ENCODE measurements at places on chromosomes 5 and 9.
A peak's percentile ranks its signal among the peaks of the same experiment; 100 is the strongest.

DNA sequence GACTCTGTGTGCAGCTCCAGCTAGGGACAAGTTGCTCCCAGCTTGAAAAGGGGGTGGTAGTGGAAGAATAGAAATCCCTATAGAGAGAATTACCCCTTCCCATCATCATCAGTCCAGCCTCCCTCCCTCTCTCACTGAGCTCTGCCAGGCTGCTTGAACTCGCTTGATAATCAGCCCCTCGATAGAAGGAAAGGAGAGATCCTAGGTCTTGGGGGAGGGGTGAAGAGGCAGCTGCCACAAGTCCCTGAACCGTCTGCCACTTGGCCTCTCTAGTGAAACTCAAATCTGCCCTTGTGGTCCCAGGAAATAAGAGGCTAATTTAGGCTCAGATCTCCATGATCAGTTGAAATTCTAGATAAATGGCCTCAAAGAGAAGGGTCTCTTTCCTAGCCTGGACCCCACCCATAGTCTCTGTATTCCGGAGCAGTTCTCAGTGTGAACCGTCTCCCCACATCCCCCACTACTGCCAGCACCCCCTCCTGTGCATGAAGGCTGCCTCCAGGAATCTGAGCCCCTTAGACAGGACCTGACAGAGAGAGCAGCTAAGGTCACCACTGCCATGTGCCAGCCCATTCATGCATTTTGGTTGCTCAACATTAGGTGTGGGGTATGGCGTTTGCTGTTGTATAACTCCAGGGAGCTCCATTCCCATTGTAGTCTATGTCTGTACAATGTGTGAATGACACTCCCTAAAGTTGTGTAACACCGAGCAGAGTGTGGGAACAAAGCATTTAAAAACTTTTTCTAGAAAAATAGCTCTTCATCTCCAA is 5.5 kb downstream of the DNAJB5 start:
- DNase-seq = peak; percentile 29

- no peak for DNase-seq
These were observed 1.1 kb downstream of the ARL10 start for GRCh38 chr5:176366232-176366894.

- DNase-seq = no peak
These were observed 61.9 kb downstream of the COL15A1 start for GRCh38 chr9:99005651-99006050.

DNA sequence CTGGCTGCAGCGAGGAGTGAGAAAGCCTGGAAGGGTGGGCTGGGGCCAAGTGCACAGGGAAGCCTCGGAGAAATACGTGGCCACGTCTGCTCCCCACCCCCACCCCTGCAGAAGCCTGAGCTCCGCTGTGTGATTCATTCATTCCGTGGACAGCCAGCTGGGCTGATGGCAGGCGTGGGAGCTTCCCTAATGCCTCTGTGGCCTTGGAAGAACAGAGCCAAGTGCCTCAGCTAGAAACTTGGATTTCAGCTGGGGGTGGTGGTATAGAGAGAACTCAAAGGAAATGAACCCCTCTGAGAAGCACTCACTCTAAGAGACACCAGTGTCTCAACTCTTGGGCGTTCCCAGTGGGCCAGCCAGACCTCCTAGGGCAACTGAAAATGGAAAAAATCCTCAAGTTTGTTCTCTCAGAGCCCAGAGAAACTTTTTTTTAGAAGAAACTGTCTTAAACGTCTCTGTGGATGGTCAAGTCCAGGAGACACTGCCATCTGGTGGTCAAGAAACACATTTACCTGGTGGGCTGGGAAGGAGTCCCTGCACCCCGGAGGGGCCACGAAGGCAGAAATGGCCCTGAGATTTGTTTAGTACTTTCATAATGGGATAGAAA is 18.0 kb downstream of the ATOX1 start:
- DNase-seq = no peak

DNA sequence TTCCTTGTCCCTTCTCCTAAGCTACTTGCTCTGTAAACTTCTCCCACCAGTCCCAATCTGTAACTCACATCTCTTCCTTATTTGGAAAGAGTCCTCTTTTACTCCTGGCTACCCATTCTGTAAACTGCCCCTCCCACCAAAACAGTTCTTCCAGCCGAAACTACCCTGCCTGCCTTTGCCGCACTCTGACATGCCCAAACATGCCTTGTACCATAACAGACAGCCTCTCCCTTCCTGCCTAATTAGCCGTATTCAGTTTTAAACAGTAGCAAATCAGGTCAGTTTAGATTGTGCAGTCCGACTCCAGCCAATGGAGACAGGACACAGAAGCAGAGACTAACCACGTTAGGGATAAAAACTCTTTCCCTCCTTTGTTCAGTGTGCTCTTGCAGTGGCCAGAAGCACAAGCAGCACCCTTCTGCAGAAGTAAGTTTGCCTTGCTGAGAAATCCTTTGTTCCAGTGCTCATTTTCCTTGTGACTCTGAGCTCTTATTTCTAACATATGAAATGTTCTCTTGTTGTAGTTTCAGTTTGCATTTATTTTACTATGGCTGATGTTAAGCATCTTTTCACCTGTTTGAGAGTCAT is 5.4 kb upstream of the GLT6D1 start:
- DNase-seq = no peak

DNA sequence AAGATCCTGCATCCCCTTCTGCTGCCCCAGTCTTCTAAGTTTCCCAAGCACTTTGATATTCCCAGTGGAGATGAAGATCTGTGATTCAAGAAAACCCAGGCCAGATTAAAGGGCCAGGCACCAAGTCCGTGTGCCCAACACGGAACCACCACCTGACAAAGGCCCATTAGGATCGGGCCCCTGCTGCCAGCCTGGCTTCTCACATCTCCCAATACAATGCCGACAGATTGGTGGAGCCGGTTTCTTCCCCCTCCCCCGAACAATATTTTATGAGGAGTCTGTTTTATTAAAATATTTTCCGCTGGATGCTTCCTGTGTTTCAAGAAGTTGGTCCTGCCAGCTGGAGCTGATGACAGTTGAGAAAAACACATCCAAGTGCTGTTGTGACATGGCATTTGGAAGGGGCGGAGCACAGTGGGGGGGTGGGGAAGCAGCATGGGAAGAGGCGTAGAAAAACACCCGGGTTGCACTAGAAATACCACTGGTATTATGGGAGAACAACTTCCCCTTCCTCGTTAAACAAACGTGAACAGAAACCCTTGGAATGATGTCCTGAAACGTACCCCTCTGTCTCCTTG is 45.0 kb downstream of the CRB2 start:
- no peak for DNase-seq

GRCh38 chr5:123223921-123224320 is 134.9 kb downstream of the PRDM6 start:
- DNase-seq = peak; percentile 63

DNA sequence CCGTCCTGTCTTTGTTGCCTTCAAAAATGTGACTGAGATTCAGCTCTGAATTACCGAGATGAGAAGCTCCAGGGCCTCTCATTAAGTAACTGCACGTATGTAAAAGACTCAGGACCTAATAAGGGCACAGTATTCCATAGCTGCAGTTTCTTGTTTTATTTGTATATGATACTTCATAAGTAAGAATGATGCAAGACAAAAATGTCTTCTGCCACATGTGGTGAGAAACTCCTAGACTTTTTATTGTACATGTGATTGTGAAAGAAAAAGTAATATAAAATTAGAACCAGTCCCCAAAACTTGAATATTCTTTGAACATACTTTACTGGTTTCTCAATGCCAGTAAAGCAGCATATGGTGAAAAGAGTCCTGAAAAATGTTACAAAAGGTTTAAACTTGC is 110.1 kb upstream of the OTULINL start:
- peak; percentile 85 for DNase-seq

DNA sequence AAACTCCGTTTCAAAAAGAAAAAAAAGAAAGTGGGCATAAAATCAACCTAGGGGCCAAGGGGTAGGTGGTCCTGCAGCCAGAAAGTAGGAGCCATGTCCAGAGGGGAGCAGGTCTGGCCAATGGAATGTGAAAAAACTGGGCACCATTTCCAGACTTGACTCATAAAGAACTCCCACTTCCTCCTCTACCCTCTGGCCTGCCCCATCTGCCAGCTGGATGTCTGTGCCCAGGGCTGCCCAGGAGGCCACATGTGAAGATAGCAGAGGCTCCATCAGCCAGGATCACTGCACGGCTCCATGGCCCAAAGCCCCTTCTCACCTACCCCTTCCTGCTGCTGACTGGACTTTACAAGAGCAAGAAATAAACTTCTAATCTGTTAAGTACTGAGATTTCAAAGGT is 42.1 kb upstream of the EEIG1 start:
- no peak for DNase-seq

- no peak for DNase-seq
These were observed 373.3 kb upstream of the KLF4 start for GRCh38 chr9:107862881-107863280.

DNA sequence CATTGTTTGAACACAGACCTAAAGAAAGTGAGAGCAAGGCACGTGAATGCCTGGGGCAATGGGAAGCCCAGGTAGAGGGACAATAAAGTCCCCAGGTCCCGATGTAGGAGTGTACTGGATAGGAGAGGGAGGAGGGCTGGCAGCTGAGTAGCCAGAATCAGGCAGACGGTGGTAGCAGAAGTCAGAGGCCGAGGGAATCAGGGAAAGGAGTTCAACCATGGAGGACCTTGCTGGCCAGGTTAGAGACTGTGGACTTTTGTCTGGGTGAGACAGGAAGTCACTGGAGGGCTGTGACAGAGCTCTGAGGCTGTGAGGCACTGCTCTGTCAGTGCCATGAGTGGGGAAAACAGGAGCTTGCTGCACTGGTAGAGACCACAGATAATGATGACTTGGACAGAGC is 248.2 kb downstream of the EFNA5 start:
- DNase-seq = no peak

DNA sequence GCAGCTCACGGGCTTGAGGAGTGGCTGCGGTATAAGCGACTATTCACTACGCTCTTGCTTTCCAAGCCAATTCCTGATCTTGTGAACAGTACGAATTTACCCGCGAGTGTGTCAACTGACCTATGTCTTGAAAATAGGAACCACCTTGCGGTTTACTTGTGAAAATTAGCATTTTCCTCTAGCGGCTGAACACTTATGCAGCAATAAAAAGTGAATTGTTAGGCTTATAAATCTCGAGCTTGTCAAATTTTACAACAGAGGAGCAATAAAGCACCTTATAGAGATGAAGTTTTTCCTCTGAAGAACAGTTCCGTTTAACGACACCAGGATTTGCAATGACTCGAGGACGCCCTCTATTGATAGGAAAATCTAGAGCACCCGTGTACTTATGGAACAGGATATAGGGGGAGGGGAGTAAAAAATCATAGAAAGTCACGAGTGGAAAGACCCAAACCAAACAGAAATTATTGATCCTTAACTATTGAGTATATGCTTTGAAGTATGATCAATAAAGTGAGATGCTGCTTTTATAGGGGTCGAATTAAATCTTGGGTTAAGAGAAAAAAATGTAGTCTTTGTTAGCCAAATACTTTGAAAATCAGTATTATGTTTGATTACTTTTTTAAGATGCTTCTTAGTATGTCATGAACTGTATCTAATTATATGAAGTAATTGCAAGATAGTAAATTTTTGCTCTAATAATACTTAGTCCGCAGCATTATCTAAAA is 1.9 kb upstream of the RGMB start:
- DNase-seq = peak; percentile 93

DNA sequence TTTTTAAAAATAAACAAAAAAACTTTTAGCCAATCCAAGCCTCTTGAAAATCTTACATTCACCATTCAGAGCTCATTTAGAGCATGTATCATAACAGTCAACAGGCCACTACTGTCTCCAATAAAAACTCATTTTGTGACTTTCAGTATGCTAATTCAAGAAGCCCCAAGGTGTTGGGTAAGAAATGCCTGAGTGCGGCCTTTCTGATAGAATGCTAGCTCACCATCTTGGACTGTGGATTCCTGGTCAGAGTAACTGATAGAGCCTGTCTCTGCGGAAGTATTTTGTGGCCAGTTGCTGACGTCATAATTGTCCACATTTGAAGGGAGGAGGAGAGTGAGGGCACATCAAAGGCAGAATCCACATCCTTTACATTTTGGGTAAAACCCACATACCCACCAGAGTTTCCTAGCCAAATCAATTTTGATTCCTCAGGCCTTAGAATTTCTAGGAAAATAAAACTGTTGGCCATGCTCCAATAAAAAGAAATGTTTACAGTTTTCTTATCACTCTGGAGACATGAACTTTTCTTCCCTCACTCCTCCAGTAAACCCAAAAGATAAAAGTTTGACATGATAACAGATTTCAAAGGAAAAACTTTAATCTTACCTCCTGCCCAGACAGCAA is 41.1 kb upstream of the ERCC6L2 start:
- DNase-seq = peak; percentile 37

- DNase-seq = no peak
These were observed 1.6 kb upstream of the RPS6 start for GRCh38 chr9:19381656-19382055.

DNA sequence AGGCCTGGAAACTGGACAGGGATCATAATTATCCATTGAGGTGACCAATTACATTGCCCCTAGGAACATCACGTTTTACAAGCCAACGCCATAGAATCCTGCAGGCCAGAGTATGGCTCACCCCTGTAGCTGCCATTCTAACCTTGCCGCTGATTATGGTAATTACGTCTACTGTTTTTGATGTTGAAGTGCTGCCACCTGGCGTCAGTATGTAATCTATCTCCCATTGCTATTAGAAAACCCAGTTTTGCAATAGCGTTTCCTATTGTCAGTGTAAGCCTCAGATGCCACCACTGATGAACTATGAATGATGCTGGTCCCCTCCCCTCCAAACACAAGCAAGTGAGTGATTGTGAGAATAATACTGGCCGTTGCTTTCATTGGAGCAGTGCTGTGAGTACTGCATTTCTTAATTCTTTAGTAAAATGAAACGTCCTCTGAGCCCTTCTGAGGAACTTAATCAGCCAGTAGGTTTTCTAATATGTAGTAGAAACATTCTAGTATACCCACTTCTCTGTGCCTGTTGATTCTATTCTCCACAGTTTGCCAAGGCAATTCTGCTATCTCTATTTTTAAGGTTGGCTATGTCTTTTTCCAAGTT is 100.5 kb upstream of the NMUR2 start:
- DNase-seq = peak; percentile 40

DNA sequence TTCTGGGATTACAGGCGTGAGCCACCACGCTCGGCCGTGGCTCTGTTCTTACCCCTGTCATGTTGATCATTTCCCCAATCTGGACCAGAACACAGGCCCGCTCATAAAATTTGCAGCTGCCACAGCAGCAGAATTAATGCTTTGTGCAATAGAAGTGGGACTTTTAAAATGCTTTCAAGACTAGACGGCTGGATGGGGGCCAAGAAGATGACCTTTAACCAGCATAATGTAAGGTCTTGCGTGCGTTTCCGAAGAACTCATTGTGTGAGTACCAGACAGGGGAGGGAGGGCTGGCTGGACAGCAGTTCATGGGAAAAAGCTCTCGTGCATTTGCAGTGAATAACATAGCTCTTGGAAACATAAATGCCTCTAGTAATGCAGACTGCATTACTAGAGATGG is 3.5 kb upstream of the WDR38 start:
- peak; percentile 56 for DNase-seq

DNA sequence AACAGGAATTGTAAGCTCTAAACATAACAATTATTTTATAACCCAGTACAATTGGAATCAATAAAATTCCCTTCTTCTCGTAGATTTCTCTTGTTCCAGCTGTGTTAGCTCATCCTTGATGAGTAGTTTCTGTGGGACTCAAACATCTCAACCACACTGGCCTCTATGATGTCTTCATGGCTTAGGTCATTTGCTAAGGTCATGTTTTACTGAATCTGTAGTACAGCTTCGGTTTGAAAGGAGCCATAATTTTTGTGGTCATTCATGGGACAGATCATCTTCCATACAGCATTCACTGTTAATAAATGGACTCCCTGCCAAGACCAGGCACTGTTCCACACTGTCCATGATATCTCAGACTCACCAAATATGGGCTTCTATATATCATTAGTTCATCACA is 369.0 kb upstream of the RFX3 start:
- DNase-seq = peak; percentile 85

- DNase-seq = no peak
These were observed 40.0 kb downstream of the AUH start for GRCh38 chr9:91321691-91322090.

Data from fibroblast of skin of abdomen (primary cell).